Chondrocyte (in vitro differentiated cells): ENCODE measurements at places on chromosomes 4 and X. TPM values are rescaled to one million over a fixed set of nuclear protein-coding genes. Genes with fewer than 3 reads are reported as not detected.

DNA sequence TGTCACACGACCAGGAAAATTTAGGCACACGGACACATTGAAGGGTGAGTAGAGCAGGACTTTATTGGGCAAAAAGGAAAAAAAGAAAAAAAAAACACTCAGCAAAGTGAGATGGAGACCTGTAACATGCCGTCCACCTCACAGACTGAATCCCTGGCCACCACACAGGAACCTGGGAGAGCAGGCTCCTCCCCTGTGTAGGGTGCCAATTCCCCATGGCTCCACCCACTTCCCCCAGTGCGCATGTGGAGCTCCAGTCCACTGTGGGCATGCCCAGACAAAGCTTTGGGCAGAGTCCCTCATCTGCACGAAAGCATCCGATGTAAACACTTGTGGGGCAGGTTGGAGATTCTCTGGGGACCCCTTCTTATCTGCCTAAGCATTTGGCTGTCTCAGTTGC, 23.6 kb upstream of the CBR4 start:
- no peak overlapping the region for H3K4me3 ChIP-seq
- peaks cover 2% of the 10 kb centered on the region for H3K27me3 ChIP-seq
- peaks cover 4% of the 10 kb centered on the region for H3K4me1 ChIP-seq
- no peaks in the 10 kb centered on the region for H3K36me3 ChIP-seq
- no peak overlapping the region for H3K27ac ChIP-seq

GRCh38 chr4:62162606-62163005, 962.5 kb downstream of the ADGRL3 start:
- no peak for DNase-seq
- H3K4me1 ChIP-seq, result no peaks in the 10 kb centered on the region
- H3K27me3 ChIP-seq, result no peaks in the 10 kb centered on the region
- H3K36me3 ChIP-seq, result no peaks in the 10 kb centered on the region
- no peak overlapping the region for H3K27ac ChIP-seq

GRCh38 chr4:174707051-174707676, 121.9 kb downstream of the GLRA3 start:
- no peak overlapping the region for H3K27ac ChIP-seq
- no peak overlapping the region for H3K4me3 ChIP-seq
- no peak for DNase-seq
- H3K27me3 ChIP-seq, result peaks cover 17% of the 10 kb centered on the region
- no peaks in the 10 kb centered on the region for H3K36me3 ChIP-seq

- no peak for DNase-seq
- H3K4me3 ChIP-seq, result no peak overlapping the region
- H3K27me3 ChIP-seq, result no peaks in the 10 kb centered on the region
- no peaks in the 10 kb centered on the region for H3K36me3 ChIP-seq
- peaks cover 3% of the 10 kb centered on the region for H3K4me1 ChIP-seq
- no peak overlapping the region for H3K27ac ChIP-seq
Observed at GRCh38 chrX:12885508-12885907, 18.6 kb downstream of the TLR7 start.

- H3K27ac ChIP-seq, result no peak overlapping the region
- no peaks in the 10 kb centered on the region for H3K27me3 ChIP-seq
- no peak overlapping the region for H3K4me3 ChIP-seq
- no peaks in the 10 kb centered on the region for H3K4me1 ChIP-seq
Observed at GRCh38 chr4:962231-963208, 10.8 kb downstream of the DGKQ start.

DNA sequence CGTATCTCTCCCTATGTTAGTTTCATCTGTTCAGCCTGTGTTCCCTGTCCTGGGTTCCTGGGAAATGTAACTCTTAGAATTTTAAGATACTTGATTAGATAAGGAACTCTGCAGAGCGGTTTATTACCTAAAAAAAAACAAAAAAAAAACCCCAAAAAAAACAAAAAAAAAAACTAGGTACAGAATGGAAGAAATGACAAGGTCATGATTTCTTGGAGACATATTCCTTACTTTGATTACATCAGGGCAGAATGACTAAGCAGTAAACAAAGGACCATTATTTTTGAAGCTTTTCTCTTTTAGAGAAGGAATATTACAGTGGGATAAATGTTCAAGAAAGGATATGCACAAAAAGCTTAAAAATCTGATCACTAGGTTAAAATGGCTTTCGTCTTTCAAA, 171.8 kb downstream of the ARAP2 start:
- no peak overlapping the region for H3K4me3 ChIP-seq
- H3K27me3 ChIP-seq, result no peaks in the 10 kb centered on the region
- H3K36me3 ChIP-seq, result no peaks in the 10 kb centered on the region

DNA sequence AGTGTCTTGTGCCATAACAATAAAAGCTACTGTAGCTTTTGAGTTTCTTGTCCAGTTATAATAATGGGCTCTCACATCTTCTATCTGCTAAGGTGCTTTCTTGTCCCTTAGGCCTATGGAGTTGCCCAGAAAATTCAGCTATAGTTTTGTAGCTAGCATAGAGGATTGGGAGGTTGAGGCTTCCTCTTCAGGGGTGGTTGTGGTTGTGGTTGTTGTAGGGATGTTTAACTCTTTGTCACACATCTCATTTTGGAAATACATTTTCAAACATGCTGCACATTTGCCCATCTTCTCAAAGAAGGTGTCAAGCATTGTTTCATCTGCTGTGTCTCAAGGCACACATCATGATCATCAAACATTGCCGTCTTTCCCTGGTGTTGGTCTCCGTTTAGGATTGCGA, 65.0 kb downstream of the ATXN3L start:
- H3K36me3 ChIP-seq, result no peaks in the 10 kb centered on the region
- H3K4me1 ChIP-seq, result peaks cover 40% of the 10 kb centered on the region
- no peak overlapping the region for H3K27ac ChIP-seq
- DNase-seq, result no peak
- H3K27me3 ChIP-seq, result no peaks in the 10 kb centered on the region

GRCh38 chrX:3346501-3347259, at the start of gene MXRA5:
Gene MXRA5, minus strand, starts transcription at chrX:3346652. Its CDS starts 2,819 bp downstream, at chrX:3343833.
- peaks cover 7% of the 10 kb centered on the region for H3K36me3 ChIP-seq
- peak within 1 kb of the TSS; percentile 83 for H3K4me3 ChIP-seq
- DNase-seq, result no peak
- H3K4me1 ChIP-seq, result peaks cover 34% of the 10 kb centered on the region
- peak within 1 kb of the TSS; percentile 76 for H3K27ac ChIP-seq

- no peak for DNase-seq
- H3K27me3 ChIP-seq, result no peaks in the 10 kb centered on the region
- no peak overlapping the region for H3K4me3 ChIP-seq
- no peaks in the 10 kb centered on the region for H3K36me3 ChIP-seq
- peaks cover 2% of the 10 kb centered on the region for H3K4me1 ChIP-seq
- H3K27ac ChIP-seq, result no peak overlapping the region
Observed at GRCh38 chr4:16794816-16795445, 103.5 kb downstream of the LDB2 start.

GRCh38 chrX:12910423-12911121, 4.2 kb downstream of the TLR8 start:
- H3K4me3 ChIP-seq, result no peak overlapping the region
- H3K27ac ChIP-seq, result no peak overlapping the region
- no peak for DNase-seq
- H3K36me3 ChIP-seq, result no peaks in the 10 kb centered on the region
- no peaks in the 10 kb centered on the region for H3K4me1 ChIP-seq

- H3K27me3 ChIP-seq, result no peaks in the 10 kb centered on the region
- H3K36me3 ChIP-seq, result no peaks in the 10 kb centered on the region
- DNase-seq, result no peak
Observed at GRCh38 chr4:138609943-138610350, 367.8 kb upstream of the SLC7A11 start.

- no peaks in the 10 kb centered on the region for H3K36me3 ChIP-seq
- peaks cover 19% of the 10 kb centered on the region for H3K27me3 ChIP-seq
- no peaks in the 10 kb centered on the region for H3K4me1 ChIP-seq
- DNase-seq, result no peak
Observed at GRCh38 chr4:49032440-49033161, 46.5 kb downstream of the CWH43 start.

Gene UGT2A1
- total RNA-seq, result not detected in 3 replicates

Gene MTMR1
- 20.9 to 23.6 TPM (median 21.3 TPM) in 3 replicates for total RNA-seq

Gene ASB5
- total RNA-seq, result 0.90 TPM in 1 of 3 replicates, not detected in the others

Gene FOXP3
- 0.12 to 0.28 TPM in 2 of 3 replicates, not detected in the other for total RNA-seq

Gene KLB
- total RNA-seq, result not detected in 3 replicates

Gene GAB3
- 2.0 to 2.4 TPM (median 2.2 TPM) in 3 replicates for total RNA-seq

Gene TMEM144
- 2.6 to 4.1 TPM (median 3.0 TPM) in 3 replicates for total RNA-seq
